ENCODE measurements at places on chromosomes 12 and 14. TPM values are rescaled to one million over a fixed set of nuclear protein-coding genes. Genes with fewer than 3 reads are reported as not detected.

DTX1 gene
- 0.18 TPM for total RNA-seq

GLT8D2 gene
- total RNA-seq, result not detected

- peaks cover 32% of the 10 kb centered on the region for H3K4me1 ChIP-seq
- H3K36me3 ChIP-seq, result no peaks in the 10 kb centered on the region
- no peak overlapping the region for H3K4me3 ChIP-seq
- no peak overlapping the region for H3K27ac ChIP-seq
- DNase-seq, result peak; percentile 76
Observed at GRCh38 chr12:102478405-102479098, 1.8 kb downstream of the IGF1 start.

DNA sequence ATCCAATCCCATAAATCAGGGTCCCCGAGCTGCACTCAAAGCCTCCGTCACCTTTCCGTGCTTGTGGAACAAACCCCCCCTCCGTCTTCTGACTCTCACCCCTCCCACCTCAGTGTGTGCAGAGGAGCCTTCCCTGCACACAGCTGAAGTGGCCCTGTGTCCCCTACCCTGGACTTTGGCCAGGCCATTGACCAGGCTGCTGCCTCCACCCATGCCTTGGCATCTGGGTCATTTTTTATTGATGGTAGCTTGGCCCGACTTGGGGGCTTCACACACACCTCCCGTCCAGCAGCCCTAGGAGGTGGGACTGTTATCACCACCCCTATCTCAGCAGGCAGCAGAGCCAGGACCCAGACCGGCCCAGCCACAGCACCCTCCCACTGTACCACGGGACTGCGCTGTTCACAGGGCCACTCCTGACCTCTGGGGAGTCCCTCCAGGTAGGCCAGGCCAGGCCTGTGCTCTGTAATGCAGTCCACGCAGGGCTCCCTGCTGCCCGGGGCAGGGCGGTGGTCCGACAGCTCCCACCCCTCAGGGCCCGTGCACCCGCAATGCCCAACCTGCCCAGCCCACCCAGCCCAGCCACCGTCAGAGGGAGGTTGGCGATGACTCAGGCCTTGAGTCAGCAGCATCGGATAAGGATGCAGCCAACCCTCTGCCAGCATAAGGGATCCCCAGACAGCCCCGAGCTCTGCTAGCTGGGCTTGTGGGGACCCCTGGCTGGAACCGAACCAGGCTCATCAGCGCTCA, 9.2 kb upstream of the INF2 start:
- H3K27ac ChIP-seq, result no peak overlapping the region
- peaks cover 30% of the 10 kb centered on the region for H3K4me1 ChIP-seq
- no peak for DNase-seq
- no peak overlapping the region for H3K4me3 ChIP-seq

- H3K36me3 ChIP-seq, result no peaks in the 10 kb centered on the region
- DNase-seq, result no peak
- H3K27ac ChIP-seq, result no peak overlapping the region
- no peak overlapping the region for H3K4me3 ChIP-seq
- H3K27me3 ChIP-seq, result no peaks in the 10 kb centered on the region
Observed at GRCh38 chr12:128606538-128606937, 217.2 kb downstream of the SLC15A4 start.

Data from activated CD4-positive, alpha-beta memory T cell treated with anti-CD3 and anti-CD28 coated beads, Interleukin-2, amount 10 ng/mL, durations not matched to agents 7 days and 5 days (primary cell).